Activated CD4-positive, alpha-beta T cell treated with anti-CD3 and anti-CD28 coated beads, Interleukin-2, Interleukin-4, amounts not matched to agents 100 ng/mL and 50 ng/mL, durations not matched to agents 16 hours and 8 hours (primary cell): ENCODE measurements at places on chromosomes 7 and 10.

DNA sequence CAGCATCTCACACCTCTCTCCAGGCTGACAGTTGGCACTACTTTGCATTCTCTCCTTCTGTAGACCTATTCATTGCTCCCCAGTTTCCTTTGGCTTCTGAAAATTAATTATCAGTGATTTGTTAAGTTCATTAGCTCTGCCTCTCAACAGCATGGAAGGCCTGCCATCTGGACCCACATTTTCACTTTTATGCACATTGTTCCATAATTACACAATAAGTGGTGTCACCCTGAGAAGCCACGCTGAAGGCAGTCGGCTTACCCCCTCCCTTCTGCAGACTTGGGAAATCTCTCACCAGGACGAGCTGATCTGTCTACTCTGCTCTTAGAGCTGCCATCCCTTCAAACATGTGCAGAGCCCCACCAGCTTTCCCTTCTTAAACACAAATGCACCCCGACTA is 64.7 kb downstream of the SLIT1 start:
- DNase-seq, result no peak

GRCh38 chr10:22850541-22850940 is 77.3 kb upstream of the ARMC3 start:
- DNase-seq, result no peak

GRCh38 chr10:85862771-85863170 is 503.8 kb downstream of the GRID1 start:
- DNase-seq, result no peak

DNA sequence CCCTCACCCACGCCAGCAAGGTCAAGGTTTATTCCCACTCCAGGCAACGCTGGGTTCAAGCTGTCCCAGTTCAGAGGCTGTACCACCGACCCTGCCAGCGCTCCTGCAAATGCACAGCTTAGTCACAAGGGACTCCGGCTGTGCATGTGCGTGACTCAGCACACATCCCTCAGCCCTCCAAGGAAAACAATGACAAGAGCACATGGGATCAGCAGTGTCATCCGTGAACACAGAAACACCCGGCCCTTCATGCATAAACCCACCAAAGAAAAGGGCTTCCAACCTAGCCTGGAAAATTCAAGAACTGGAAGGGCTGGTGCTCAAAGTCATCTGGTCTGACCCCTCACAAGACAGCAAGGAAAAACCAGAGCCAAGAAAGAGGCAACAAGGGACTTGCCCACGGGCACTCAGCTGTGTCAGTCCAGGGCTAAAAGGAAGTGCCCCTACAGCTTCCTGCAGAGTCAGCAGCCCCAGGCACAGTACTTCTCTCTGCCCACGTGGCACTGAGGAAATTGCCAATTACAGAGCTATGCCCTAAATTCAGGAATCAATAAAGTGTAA is 106.1 kb downstream of the KCNMA1 start:
- no peak for DNase-seq

- no peak for DNase-seq
These were observed 2.1 kb upstream of the BMI1 start for GRCh38 chr10:22318772-22319171.

GRCh38 chr10:100705139-100705538 is 40.2 kb upstream of the PAX2 start:
- no peak for DNase-seq

GRCh38 chr7:1055491-1055955 is 11.2 kb downstream of the GPR146 start:
- no peak for DNase-seq

DNA sequence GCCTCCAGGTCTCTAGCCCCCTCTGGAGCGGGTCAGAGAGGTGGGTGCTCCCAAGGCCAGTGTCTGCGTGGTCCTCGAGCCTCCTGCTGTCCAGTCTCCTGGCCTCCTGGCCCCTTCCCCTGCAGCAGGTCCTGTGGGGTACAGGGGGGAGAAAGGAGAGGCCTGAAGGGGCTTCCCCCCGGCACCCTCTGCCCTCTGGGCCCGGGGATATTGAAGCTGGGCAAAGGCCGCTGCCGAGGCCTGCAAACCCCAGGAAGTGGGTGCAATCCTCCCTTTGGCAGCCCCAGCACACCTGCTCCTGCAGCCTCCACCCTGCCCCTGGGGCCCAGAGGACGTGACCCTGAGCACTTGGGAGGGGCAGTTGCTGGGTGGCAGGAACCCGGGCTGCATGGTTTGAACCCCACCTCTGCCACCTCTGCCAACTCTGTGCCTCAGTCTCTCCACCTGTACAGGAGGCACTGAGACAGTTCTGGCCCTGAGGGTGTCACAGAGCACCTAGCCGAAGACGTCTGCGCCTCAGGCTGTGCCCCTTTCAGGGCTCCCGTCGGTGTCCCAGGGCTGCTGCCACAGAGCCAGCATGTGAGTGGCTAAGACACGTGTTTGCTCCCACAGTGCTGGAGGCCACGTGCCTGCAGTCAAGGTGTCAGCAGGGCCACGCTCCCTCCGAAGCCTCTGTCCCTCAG is 59.1 kb upstream of the INPP5A start:
- no peak for DNase-seq

GRCh38 chr7:103766660-103767059 is 222.8 kb downstream of the RELN start:
- DNase-seq, result no peak

DNA sequence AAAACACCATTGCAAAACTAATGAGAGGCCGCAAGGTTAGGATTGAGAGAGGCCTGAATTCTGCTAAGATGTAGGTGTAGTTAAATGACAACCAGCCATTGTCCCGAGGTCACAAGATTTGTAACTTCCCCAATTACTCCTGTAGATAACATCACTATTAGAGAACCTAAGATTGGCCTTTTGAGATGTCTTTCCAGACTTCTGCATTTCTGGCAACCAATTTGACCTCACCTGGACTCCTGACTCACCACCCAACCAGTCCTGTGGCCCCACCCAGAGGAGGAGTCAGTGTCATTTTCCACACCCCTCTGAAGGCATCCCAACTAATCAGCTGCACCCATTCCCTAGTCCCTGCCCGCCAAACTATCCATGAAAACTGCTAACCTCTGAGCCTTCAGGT is 115.7 kb downstream of the PRKAG2 start:
- no peak for DNase-seq

DNA sequence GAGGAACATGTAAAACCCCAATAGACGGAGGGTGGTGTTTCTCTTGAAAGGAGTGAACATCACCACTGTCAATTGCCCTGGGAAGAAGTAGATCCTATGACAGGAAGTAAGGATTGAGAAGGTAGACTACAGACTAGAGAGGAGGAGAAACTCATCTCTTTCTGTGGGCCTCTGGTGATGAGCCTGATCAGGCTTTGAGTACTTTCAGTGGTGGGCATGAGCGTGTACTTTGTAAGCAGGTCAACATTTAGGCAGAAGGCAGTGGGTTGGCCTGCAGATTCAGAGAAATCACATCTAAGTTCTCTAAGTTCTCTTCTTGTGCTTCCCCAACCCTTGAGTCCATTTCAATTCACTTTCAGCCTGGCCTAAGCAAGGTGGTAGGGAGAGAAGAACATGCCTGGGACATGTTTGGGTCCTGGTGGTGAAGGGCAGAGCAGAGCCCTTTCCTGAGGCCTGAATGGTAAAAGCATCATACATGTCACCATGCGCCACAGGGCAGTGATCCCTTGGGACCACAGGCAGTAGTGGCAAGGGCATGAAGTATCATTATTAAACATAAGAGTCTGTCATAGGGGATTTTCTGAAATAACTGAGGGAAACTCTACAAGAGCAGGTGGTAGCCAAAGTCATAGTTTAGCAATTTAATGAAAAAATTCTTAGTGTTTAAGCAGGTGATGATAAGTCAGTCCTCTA is 56.4 kb upstream of the ANKRD1 start:
- no peak for DNase-seq

DNA sequence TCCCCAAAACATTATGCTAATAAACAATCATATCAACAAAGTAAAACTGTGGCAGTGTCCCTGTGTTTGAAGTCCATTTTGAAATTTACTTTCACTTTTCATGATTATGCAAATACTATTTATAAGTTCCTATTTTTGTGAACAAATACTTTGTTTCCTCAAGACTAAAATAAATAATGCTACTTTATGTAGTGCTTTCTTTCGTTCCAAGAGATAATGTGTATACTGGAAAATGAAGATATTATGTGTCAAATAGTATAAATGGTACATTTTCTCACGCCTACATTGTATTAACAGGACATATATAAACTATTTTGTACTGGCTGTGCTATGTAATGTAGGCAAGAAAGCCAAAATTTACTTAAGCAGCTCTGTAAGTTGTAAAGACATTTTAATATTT is 136.3 kb downstream of the MALRD1 start:
- no peak for DNase-seq

DNA sequence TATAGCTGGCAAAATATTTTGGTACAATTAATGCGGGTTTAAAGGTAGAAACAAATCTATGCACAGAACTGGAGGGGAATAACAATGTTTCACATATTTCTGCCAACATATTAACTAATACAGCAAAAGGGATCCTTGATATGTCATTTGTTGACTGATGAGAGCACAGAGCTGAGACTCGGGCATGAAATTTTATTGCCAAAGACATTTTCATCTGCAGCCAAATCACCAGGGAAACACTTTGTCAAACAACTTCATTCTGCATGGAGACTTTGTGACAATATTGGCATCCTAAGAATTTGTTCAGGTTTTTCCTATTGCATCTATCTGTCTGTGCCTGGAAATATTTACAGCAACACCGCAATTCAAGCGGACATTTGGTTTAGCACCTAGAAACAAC is 117.8 kb upstream of the C1QL3 start:
- DNase-seq, result no peak

DNA sequence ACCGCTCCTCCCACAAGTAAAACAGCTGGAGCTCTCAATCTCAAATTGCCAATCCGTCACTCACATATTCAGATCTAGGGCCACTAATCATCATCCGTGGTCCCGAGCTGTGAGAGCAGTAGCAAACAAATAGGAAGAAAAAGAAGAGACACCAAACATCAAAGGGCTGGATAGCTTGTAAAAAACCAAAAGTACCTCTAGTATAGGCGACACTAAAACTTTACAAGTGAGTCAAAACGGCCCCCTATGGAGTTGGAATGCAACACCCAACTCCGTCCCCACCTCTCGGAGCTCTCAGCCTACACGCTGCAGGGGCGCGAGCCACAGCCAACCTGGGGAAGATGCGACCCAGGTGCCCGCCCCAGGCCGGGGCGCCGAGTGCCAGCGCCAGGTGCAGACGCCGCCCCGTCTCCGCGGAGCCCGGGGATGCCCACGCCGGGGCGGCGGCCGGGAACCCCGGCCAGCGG is 581 bp downstream of the FAM3C start:
- peak; percentile 54 for DNase-seq

DNA sequence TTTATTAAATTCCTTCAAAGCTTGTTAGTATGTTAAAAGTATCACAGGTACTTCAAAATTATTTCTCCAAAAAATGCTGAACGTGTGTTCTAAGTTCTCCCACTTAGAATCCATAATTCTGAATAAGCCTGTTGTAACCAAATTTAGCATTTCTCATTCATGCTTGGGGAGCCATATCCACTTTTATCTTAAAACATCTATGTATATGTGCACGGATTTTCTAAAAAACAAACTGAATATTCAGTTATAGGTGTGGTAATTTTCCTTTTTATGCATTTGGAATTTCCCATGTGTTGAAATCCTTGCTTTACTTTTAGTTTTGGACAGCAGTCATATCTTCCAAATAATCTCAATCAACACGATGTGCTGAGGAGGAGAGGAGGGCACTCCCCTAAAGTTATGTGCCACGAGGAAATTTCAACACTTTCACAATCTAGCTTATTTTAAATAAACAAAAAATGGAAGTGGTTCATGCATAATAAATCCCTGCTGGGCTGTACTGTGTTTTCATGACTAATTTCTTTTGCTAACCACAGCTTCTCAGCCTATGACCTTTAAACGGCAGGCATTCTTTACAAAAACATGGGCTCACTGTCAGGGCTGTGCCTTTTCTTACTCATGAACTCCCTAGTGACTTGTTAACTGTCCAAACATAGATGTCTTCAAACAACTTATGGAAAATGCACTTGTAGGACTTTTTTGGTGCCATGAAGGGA is 380.3 kb upstream of the SEMA3C start:
- no peak for DNase-seq

DNA sequence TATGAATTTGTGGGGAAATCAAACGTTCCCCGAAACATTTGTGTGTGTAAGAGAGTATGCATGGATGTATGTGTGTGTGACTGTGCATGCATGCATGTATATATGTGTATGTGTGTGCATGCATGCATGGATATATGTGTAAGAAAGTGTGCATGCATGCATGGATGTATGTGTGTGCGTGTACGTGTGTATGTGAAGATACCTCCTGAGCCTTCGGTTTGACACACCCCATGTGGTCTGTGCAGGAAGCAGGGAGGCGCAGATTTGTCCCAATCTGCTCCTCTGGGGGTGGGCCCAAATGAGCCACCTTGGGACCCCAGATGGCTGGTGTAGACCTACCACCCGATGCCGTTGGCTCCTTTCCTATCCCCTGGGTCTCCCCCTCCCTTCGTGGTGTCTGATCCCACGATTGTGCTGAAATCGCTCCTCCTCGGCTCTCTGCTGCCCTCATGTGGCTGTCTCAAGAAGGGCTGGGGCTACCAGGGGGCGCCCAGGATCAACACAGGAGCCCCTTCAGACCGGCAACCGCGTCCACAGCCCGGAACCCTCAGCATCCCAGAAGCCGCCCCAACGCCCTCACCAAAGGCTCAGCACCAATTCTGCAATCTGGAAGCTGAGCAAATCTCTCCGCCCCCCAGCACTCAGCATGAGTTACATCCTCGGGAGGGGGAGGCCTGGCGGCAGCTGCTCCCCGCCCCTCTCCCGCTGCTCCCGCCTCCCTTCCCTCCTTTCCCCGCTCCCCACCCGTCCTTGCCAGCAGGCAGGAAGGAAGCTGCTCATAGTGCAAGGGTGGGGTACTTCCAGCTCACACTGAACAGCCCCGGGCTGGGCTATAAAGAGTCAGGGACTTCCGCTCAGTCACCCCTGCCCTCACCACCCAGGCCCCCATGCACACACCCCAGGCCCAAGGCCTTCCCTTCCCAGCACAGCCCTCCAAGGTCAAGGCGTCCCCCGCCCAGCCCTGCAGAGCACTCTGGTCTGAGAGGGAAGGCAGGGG is 2.3 kb upstream of the NOS3 start:
- DNase-seq, result peak; percentile 63

DNA sequence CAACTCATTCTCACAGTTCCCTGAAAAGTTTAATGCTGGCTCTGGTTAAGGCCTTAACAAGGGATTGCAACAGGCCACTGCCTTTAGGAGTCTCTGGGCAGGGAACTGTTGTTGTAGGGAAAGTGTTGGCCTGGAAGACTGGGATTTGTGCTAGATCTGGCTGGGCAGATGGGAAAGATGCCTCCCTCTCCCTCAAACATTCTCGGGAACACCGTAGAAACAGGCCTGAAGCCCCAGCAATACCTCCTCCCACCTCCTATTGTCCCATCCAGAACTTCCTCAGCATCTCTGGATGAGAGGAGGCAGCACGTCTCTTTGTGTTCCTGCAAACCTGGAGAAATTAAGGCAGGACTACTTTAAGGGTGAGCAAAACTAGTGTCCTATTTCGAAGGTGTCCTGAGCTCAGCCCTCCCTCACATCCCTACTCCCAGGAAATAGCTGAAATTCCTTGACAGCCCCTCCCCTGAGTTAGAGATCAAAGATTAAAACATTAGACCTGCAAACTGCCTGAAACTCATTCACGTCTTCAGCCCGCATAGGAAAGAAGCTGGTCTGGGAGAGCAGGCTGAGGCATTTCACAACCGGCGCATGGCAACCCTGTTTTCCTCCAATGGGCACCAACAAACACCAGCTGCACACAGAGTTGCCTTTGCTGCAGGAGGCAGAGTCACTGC is 10.9 kb upstream of the MAP3K8 start:
- peak; percentile 30 for DNase-seq

- no peak for DNase-seq
These were observed 1.3 kb downstream of the ITPRIP start for GRCh38 chr10:104336821-104337467.
